ENCODE measurements at places on chromosomes 1 and 21.

- DNase-seq, result no peak
Observed at GRCh38 chr21:37408464-37409193, 42.1 kb downstream of the DYRK1A start.

DNA sequence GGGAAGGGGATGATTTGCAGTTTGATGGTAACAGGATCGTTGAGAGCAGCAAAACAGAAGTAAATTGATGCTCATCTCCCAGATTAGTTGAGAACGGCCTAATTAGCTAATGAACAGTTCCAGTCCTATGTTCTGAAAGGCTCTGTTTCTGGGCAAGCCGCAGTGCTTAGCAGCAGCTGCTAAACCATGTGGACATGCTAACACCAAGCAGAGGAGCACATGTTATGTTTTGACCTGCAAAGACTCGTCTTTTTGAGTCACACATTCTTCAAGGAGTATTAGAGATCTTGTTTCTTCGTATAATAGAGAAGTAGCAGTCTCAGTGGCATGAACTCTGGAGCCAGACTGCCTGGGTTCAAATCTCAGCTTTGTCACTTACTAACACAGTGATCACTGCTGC lies 58.1 kb downstream of the CACNA1E start:
- no peak for DNase-seq

DNA sequence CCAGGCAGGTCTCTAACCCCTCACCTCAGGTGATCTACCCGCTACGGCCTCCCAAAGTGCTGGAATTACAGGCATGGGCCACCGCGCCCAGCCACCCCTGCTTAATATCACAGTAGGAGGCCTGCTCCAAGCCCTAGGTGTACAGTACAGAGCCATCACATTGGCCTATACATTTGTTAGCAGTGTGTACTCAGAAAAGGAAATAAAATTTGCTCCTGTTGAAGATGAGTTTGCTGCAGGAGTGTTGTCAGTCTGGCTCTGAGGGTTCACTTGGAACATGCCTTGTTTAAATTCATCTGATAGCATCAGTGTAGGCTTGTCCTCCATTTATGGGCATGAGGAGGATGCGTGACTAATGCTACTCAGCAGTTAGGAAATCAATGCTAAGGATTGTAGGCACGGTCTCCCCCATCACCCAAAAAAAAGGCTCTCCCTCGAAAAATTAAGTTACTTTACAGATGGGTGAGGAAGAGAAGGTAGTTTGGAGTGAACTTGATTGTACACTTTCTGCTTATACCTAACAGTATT lies 4.6 kb upstream of the ENAH start:
- peak; percentile 84 for DNase-seq

- no peak for DNase-seq
Observed at GRCh38 chr1:159342761-159343425, 40.8 kb downstream of the FCER1A start.

DNA sequence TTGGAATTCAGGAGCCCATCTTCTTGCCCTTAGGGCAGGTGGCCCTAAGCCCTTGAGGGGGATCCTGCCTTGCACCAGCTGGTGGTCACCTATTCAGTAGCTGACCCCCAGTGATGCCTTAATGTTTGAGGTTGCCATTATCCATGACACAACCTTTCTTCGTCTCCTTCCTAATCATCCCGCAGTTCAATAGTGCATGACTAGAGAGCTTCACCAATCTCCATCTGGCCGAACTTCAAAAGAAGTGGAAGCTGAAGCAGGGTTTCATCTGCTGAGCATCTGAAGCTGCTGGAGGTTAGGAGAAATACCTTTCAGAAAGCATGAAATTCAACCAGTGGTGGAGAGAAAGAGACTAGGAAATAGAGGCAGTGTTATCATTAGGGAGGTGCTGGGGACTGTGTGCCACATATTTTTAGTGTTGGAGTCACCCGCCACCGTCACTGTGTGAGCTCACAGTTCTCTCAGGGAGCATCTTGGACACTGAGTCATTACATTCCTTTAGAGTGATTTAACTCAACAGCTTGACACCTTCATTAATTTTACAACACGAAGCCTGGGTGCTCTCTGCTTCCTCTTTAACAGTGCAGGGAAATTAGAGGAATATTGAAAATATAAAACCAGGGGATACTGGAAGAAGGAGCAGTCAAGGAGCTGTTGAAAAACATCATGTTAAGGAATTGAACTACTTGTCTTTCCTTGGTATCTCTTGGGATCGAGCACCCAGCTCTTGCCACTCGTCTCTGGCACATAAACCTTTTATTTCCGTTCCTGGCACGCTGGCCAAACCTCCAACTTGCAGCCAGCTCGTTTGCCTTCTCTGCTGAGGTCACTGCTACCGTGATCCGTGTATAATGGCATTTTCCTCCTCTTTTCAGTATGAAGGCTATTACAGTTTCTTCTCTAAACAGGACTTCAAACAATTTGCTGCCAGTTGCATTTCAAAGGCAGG lies 53.6 kb downstream of the PEX14 start:
- peak; percentile 71 for DNase-seq

DNA sequence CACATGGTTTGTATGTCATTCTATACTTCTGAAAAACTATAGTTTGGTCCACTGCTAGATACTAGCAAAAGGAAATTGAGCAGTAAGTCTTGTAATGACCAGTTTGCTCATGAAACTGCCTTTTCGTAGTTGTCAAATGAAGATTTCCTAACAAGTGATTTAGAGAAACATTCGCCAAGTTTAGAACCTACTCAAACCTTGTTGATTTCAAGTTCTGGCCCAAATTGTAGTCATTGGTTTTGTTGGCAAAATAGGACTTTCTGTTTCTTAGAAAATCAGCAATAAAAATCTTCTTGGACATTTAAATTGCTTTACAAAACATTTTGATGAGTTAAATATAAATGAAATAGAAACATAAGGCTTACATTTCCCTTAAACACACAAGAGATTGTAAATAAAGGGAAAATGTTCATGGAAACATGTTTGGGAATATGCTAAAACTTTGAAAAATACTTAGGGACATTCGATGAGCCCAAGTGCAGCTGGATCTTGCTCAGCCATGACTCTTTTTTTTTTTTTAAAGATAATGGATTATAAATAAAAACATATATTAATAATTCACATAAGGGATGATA lies 178.5 kb upstream of the LYPLAL1 start:
- no peak for DNase-seq

GRCh38 chr1:1665815-1666251 lies 7.0 kb upstream of the CDK11B start:
- DNase-seq, result no peak

- no peak for DNase-seq
Observed at GRCh38 chr1:34054920-34055319, 110.1 kb downstream of the CSMD2 start.

GRCh38 chr1:39110882-39111281 lies 84.7 kb downstream of the NDUFS5 start:
- no peak for DNase-seq

GRCh38 chr1:18066576-18066975 lies 41.0 kb upstream of the IGSF21 start:
- no peak for DNase-seq

DNA sequence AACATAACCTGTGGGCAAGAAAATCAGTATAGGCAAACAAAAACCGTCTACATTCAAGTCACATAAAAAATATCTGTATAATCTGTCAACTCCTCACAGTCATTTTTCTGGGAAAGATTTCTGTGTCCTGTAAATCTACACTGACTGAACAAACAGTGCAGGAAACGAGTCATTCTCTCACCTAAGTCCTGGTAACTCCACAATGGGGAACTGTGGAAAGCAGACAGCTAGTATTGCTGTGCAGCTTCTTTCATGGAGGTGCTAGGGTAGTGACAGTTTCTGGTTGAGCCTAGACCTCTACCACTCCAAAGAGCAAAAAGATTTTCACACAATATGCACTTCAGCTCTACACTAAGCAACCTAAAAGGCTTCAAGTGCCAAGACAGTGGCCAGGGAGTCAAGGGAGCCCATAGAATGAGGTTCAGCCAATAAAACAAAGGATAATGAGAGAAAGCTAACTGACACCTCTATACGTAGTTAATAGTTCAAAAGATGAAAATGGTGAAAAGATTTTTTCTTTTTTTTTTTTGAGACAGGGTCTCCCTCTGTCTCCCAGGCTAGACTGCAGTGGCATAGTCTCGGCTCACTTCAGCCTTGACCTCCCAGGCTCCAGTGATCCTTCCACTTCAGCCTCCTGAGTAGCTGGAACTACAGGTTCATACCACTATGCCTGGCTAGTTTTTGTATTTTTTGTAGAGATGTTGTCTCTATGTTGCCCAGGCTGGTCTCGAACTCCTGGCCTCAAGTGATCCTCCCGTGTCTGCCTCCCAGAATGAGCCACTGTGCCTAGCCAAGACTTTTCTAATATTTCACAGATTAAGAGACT lies 5.5 kb downstream of the PTP4A2 start:
- DNase-seq, result peak; percentile 96

GRCh38 chr1:62926681-62927252 lies 142.8 kb downstream of the ATG4C start:
- no peak for DNase-seq

DNA sequence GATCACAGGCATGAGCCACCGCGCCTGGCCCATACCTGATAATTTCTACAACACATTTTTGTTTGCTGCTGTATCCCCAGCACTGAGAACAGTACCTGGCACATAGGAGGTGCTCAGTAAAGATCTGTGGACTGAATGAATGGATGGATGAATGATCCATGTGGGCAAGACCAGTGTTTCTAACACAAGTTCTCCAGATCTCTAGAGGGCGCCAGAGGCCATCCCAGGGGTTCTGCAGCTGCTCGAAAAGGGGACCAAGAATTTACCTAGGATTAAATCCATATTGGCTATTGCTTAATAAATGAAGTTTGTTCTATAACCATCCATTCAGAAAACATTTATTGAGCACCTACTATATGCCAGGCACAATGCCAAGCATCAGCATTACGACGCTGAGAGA lies 167.7 kb downstream of the ACTL8 start:
- peak; percentile 55 for DNase-seq

GRCh38 chr1:26839339-26839722 lies 12.8 kb downstream of the ZDHHC18 start:
- no peak for DNase-seq

DNA sequence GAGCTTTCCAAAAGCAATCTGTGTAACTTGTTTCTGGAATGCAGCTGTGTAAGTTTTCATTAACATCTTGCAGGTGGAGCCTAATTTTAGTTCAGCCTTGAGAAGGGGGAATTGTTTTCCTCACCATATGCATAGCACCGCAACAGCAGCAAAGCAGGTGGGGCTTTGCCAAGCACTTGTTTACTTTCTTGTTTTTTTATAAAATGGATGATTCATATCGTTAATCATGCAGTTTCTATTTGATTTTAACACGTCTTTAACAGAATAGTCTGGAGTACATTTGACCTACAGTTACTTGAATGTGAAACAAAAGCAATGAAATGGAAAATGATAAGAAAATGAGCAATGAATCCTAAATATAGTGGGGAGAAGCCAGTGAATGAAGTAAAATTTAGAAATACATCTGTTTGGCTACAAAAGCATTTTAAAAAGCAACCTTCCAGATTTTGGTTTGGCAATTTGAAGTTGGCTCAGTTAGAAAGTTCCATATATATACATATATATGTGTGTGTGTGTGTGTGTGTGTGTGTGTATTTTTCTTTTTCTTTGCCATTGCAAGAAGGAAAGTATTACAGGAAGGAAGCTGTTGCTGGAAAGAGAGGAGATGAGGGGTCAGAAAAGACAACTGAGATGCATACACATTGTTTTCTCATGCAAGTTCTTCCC lies 119.0 kb upstream of the ADGRL2 start:
- DNase-seq, result no peak

DNA sequence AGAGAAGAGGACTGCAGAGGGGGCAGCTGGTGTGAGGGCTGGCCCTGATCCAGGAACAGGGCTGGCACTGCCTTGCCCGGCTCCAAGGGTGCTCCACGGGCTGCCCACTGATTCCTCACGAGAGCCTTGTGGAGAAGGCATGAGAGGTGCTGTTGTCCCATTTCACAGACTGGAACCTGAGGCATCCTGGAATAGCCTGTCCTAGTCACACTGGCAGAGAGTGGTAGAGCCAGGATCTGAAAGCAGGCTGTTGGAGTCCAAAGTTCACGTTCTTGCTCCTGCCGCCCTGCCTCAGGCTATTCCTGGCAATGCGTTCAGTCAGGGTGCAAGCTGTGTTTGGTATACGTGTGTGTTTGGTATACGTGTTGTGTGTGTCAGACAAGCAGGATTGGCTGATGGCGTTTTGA lies 1.8 kb downstream of the RER1 start:
- no peak for DNase-seq

DNA sequence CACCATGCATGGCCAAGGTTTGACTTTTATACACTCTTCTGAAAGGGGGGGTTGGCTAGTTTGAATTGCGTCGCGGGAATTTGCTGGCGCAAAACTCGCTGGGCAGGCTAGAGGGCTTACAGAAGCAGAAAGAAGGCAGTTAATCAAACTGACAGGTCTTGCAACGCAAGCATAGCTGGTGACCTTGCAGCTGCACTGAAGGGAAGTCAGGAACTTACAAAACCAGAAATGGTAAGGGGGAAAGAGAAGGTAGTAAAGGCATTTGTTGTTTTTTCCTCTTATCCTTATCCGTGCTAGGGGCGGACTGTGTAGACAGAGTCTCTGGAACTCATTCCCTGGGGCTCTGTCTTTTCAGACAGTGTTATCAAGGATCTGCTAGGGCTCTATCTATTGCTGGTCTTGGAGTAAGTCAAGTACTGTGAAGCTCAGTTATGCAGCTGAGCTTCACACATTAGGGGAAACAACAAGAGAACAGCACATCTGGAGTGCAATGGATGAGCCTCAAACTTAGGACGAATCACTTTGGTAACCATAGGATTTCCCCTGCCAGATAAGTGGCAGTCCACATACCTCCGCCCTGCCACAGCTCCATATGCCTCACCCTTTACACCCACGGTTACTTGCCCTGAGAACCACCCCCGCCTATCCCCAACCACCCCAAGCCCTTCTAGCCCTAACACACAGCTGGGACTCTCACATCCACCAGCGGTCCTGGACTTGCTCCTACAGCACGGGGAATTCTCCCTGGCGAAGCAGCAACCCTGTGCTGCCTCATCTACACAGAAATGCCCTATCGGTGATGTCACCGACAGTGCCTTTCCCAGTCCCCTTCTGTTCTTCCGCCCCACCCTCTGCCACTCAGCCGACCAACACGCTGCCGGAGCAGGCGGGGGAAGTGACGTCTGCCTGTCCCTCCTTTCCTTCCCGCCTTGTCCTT lies 251.4 kb downstream of the FAM72C start:
- DNase-seq, result peak; percentile 66

GRCh38 chr1:198772626-198773025 lies 133.8 kb downstream of the PTPRC start:
- DNase-seq, result no peak

- no peak for DNase-seq
Observed at GRCh38 chr1:200124309-200124708, 96.8 kb downstream of the NR5A2 start.
